ENCODE measurements at places on chromosomes 4 and X. TPM values are rescaled to one million over a fixed set of nuclear protein-coding genes. Genes with fewer than 3 reads are reported as not detected.

DNA sequence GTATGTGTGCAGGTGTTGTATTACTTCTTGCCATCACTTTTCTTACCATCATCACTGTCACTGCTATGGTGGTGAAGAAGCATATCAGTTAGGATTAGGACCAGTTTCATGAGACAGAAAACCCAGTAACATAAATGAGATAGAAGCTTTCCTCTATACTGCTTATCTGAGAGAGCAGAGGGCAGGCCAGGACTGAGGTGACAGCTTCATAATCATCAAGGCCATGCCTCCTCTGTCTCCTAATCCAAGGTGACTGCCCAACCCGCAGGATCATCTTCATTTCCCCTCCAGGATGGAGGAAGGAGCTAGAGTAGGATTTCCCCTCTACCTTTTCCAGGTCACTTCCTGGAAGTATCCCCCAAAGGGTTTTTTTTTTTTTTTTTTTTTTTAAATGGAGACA is 35.4 kb downstream of the TMEM131L start:
- no peak for DNase-seq

Gene SASH3
- 155 TPM for total RNA-seq

Gene TBC1D1
- total RNA-seq = 110 TPM

DNA sequence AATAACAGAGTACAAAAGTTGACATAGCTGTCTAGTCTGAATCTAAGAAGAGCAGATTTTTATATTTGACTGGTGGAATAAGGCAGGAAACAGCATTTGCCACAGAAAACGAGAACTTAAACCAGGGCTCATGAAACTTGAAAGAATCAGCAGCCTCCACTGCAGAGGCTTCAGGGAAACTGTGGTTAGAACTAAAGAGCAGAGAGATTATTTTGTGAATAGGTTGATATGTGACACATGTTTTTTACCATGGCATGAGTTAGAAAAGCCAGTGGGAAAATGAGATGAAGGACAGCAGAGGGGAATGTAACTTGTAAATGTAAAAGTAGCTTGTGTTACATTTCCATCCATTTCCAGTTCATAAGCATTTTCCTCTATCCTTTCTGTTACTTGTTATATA is 63.7 kb upstream of the CAMK2D start:
- no peak for DNase-seq

Gene BCORL1
- total RNA-seq = 17.4 TPM

- DNase-seq = no peak
These were observed 420.3 kb downstream of the PDHA2 start for GRCh38 chr4:96260064-96260682.

GRCh38 chrX:123830309-123830708 is 29.5 kb upstream of the XIAP start:
- DNase-seq = no peak

GRCh38 chr4:24862073-24862751 is 50.6 kb downstream of the CCDC149 start:
- no peak for DNase-seq

DNA sequence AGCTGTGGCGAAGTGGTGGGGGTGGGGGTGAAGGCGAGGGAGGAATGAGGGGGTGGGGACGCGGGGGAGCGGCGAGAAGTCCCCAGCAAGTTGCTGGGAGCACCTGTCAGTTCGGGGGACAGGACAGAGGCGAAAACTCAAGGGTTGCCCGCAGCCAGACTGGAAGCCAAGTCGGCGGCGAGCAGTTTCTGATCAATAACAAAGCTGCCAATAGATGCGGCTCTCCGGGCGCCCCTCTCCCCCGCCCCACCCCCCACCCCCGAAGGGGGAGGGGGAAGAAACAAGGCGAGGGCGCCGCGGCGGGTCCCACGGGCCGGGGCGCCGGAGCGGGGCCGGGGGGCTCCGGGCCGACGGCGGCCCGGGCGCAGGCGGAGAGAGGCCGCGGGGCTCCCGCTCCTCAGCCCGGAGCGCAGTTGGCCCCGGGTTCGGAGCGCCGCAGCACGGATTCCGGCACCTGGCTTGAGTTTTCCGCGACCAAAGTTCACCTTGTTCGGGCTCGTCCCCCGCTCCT is 379 bp downstream of the PDGFC start:
- peak; percentile 78 for DNase-seq

Gene MAGEB10
- not detected for total RNA-seq

DNA sequence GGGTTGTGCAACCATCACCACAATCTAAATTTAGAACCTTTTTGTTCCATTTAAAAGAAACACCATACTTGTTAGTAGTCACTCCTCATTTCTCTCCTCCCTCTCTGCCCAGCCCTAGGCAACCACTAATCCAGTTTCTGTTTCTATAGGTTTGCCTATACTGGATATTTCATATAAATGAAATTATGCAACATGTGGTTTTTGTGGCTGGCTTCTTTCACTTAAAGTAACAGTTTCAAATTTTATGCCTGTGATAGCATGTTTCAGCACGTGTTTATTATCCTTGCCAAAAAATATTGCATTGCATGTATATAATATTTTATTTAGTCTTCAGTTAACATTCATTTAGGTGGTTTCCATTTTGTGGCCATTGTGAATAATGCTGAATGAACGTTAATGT is 437.6 kb downstream of the IL1RAPL1 start:
- DNase-seq = no peak

- DNase-seq = no peak
These were observed 913 bp upstream of the SMIM10L2A start for GRCh38 chrX:135420831-135421230.

Gene KLHL13
- 1.6 TPM for total RNA-seq

Gene MBNL3
- total RNA-seq = 36.4 TPM

DNA sequence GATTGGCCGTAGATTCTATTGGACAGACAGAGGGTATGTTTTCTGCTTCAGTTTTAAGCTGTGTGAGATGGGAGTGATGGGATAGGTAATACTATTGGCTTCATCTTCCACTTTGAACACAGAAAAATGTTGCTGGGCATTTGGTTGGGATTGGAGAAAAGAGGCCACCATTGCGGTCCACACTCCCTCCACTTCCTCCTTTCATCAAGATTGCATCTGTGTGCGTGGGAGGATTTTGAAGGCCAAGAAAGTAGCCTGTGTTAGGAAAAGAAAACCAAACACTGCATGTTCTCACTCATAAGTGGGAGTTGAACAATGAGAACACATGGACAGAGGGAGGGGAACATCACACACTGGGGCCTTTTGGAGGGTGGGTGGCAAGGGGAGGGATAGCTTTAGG is 56.4 kb downstream of the EGF start:
- no peak for DNase-seq
